SK-MEL-5 (cell line): ENCODE measurements at places on chromosomes 1 and 21.

GRCh38 chr1:79760531-79760930, 754.0 kb upstream of the ADGRL4 start:
- DNase-seq: no peak

GRCh38 chr21:25501996-25502665, 105.2 kb downstream of the MRPL39 start:
- no peak for DNase-seq

DNA sequence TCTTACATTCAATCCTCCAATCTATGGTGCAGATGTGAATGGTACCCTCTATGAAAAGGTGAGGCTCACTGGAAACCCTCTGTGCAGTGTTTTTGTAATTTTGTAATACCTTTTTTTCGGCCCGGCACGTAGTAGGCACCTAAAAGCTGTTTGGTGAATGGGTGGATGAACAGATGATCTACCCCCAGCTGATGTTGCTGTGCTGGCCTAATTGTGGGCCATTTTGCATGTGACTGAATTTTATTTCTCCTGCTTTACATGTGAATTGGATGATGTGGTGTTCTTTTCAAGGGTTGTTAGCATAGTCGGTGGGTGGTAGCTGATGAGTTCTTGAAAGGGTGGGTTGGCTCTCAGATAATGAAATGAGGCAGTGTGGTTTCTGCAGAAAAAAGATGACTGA, 10.4 kb downstream of the KDM4A start:
- DNase-seq: no peak

- no peak for DNase-seq
Measured at GRCh38 chr1:9629445-9630201, 21.9 kb upstream of the PIK3CD start.

- peak; percentile 73 for DNase-seq
Measured at GRCh38 chr1:44677201-44677766, 2.8 kb downstream of the ARMH1 start.

GRCh38 chr1:84298328-84298683, 3.2 kb upstream of the SAMD13 start:
- DNase-seq: peak; percentile 53

DNA sequence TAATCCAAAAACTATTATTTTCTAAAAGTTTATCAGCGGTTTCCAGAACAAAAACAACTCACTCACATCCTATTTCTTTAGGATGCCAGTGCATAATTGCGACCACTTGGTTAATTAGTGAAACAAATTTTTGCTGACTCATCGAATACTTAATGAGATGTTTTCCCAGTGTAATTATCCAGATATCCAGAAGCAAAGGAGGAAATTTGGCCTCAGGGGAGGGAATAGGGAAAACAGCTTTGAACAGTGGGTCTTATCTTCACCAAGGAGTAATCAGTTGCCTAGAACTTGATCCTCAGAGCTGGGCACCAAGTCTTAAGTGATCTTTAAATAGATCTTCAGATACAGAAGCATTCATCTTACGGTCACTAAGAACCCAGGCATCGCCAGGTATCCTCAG, 24.3 kb downstream of the STYXL2 start:
- no peak for DNase-seq

GRCh38 chr1:14977338-14977931, 176.1 kb upstream of the TMEM51 start:
- no peak for DNase-seq

- no peak for DNase-seq
Measured at GRCh38 chr1:168482106-168482505, 61.7 kb downstream of the XCL2 start.

GRCh38 chr1:235277709-235278108, 50.3 kb downstream of the ARID4B start:
- DNase-seq: no peak

GRCh38 chr21:45523411-45524101, 18.7 kb downstream of the SLC19A1 start:
- DNase-seq: no peak

- no peak for DNase-seq
Measured at GRCh38 chr1:50497007-50497406, 73.8 kb upstream of the DMRTA2 start.

- DNase-seq: no peak
Measured at GRCh38 chr1:103353391-103353790, 172.1 kb upstream of the RNPC3 start.

GRCh38 chr1:70896224-70896623, 151.4 kb downstream of the PTGER3 start:
- peak; percentile 47 for DNase-seq

DNA sequence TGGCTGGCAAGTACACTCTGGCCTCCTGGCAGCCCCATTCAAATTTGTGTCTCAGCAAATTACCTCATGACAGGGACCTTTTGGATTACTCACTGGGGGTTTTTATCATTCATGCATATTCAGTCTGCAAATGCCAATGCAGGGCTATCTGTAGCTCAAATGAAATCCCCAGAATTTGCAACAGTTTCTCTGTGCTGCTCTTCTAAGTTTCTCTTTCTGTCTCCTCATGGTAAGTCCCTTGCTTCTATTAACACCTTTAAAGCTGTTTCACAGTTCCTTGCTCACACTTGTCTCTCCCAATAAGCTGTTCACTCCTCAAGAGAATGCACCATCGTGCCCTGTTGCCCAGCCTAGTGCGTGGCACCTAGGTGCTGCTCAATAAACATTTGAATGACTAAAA, 3.3 kb upstream of the FAM78B start:
- no peak for DNase-seq

GRCh38 chr1:116766616-116767469, 12.6 kb downstream of the CD2 start:
- DNase-seq: no peak

DNA sequence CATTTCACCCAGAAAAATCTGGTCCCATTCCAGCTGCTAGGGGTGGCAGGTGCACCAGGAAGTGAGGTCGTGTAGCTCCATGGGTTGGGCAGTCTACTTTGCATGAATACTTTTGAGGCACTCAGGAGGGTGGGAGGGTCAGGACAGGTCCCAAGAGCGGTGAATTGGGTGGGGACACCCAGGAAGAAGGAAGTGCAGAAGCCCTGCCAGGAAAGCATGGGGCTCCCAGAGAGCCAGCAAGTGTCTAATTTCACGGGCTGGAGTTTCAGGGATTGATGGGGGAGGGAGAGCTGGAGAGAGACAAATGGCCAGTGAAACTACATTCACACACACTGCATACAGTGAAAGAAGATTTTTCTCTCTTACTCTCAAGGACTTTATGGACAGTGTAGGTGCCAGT, 137.8 kb downstream of the GALNT2 start:
- DNase-seq: no peak

GRCh38 chr1:25556791-25557476, 13.5 kb downstream of the LDLRAP1 start:
- no peak for DNase-seq

- DNase-seq: peak; percentile 75
Measured at GRCh38 chr1:202009326-202010179, 834 bp upstream of the ELF3 start.

- no peak for DNase-seq
Measured at GRCh38 chr1:210369425-210369824, 40.7 kb downstream of the HHAT start.

DNA sequence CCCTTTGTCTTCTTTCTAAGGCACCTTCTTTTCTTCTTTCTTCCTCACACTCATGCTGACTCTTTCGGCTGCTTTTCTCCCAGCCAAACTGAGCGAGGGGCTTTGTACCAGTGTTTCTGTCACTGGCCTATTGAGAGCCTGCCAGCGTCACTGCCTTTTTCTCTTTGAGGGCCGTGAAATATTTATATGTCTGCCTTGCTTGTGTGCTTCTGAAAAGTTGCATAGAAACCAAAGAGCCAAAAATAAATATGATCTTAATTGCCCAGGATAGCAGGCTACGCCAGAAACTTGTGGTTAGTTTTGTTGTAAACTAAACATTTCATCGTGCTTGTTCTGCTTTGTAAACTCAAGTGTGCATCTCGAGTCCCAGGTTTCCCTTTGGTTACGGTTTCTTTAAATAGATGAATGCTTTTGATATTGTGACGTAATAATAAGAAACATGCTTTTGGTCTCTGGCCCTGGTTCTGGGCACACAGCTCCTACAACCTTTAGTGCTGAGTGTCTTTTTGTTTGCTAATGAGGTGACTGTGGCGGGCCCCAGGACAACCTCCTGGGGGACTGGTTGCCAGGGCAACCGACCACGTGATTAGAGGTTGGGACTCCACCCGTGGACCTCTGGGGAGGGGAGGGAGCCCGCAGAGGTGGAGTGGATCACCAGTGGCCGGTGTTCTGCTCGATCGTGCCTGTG, 10.8 kb downstream of the SLC37A1 start:
- DNase-seq: no peak

DNA sequence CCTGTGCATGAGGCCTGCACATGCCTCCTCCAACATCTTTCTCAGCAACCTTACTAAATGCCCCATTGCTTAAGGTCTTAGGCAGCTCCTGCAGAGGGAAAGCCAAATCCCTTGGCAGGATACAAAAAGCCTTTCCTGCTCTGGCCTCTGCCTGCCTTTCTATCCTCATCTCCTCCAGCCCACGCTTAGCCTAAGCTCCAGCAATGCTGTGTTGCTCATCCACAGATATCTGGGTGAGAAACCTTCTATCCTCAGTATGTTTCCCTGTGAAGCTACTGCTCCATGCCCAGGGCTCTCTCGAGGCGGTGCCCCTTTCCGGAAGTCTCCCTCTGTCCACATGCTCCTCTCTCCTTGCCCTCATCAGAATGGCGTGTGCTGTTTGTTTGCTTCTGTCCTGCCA, 37.0 kb upstream of the CCSAP start:
- DNase-seq: no peak
